ENCODE measurements at places on chromosomes 5 and 9.

GRCh38 chr5:151075698-151076331 lies 5.0 kb downstream of the TNIP1 start:
- no peak for DNase-seq

DNA sequence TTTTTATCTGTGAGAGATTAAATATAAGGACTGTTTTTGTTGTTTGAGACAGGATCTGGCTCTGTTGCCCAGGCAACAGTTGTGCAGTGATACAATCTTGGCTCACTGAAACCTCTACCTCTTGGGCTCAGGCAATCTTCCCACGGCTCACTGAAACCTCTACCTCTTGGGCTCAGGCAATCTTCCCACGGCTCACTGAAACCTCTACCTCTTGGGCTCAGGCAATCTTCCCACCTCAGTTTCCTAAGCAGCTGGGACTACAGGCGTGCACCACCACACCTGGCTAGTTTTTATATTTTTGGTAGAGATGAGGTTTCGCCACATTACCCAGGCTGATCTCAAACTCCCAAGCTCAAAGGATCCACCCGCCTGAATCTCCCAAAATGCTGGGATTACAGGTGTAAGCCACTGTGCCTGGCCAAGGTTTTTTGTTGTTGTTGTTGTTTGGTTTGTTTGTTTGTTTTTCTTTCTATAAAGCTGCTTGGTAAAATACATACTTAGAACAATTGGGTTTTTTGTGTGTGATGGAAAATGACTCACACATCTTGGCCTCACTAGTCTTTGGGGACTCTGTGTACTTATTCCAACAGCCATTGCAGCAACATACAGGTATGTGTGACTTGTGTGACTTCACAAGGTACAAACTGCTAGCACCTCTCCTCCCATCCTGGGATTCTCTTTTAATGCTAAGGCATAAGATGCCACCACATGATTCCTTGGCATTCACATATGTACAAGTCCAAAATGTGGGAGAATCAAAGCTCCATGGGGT lies 36.5 kb upstream of the RASA1 start:
- no peak for DNase-seq

- no peak for DNase-seq
Measured at GRCh38 chr9:128762671-128763449, 8.9 kb downstream of the ZER1 start.

DNA sequence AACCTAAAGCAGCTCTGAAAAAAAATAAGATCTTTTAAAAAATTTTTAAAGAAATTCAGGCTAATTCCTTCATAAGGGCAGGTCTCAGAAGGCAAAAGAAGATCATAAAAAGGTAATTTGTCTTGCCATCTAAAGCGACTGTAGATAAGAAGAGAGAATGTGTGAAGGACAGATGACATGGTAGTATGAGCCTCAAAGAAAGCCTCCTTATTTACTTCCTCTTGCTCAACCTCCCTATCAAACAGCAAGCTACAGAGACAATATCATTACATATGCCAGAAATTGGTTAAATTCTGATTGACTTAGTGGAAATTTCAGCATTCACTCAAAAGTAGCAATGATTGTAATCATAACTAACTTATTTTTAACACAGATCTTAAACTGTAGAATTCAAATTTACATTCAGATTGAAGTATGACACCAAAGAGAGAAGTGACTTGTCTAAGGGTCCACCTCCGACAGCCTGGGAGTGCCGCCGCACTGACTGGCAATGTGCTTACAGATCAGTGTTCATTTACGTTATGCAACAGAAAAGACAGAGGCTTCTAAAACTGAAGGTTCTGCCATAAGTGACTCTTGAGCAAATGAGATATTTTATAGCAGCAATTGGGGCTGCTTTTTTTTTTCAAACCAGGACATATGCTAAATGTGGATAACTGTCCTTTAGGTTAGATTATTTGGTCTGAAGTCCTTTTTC lies 132.0 kb downstream of the CEMIP2 start:
- no peak for DNase-seq

DNA sequence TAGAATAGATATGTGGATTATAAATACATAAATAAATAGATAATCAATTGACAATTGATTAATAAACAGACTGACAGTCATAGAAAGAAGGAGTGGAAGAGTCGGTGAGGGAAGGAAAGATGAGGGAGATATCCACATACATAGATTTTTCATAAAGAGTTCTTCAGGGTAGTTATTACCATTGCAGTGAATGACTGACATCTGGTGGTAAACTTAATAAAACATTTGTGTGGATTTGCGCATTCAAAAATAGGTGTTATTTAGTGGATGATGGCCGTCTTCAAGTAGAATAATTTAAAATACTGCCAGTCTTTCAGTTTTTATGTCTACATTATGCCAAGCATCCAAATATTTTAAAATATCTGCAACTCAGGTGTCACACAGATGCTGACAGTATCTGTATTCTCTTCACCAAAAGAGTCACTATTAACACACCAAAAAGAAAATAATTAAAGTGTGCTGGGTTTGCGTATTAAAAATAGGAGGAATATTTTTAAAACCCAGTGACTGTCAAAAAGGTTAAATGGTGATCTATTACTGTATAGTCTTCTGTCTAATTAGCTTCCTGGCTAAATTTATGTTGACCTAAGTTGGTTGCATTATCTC lies 78.8 kb downstream of the GIN1 start:
- no peak for DNase-seq

DNA sequence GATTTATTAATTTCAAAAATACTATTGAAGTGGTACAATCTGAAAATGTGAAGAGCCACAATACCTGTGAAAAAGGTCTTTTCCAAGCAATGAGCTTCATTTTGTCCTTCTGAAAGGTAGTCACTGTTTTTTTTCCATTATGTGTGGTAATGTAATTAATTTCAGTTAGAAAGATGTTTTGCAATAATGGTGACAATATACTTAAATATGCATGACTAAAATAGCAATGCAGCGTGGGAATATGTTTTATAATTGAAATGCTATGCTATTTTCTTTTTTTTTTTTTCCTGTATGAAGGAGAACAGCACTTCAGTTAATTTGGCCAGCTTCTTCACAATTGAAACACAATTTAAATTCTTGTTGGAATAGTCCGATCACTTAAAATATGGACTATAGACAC lies 41.9 kb downstream of the NPR3 start:
- no peak for DNase-seq

- no peak for DNase-seq
Measured at GRCh38 chr5:50476549-50476948, 35.5 kb upstream of the EMB start.

DNA sequence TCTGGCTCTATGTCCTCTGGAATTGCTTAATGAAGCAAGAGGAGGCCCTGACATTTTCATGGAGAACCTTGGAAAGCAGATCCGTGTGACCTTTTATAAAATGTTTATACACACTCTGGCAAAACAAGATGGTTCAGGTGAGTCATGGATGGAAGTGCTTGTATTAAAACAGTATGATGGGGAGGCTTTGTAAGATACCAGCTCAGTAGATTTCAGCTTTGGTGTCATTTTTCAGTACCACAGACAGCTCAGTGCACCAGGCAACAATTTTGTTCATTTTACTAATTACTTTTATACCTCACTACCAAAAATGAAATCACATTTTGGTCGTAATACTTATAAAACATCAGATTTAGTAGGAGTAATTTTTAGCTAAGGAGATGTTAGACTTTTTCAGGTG lies 5.2 kb downstream of the KCNN2 start:
- DNase-seq = no peak

DNA sequence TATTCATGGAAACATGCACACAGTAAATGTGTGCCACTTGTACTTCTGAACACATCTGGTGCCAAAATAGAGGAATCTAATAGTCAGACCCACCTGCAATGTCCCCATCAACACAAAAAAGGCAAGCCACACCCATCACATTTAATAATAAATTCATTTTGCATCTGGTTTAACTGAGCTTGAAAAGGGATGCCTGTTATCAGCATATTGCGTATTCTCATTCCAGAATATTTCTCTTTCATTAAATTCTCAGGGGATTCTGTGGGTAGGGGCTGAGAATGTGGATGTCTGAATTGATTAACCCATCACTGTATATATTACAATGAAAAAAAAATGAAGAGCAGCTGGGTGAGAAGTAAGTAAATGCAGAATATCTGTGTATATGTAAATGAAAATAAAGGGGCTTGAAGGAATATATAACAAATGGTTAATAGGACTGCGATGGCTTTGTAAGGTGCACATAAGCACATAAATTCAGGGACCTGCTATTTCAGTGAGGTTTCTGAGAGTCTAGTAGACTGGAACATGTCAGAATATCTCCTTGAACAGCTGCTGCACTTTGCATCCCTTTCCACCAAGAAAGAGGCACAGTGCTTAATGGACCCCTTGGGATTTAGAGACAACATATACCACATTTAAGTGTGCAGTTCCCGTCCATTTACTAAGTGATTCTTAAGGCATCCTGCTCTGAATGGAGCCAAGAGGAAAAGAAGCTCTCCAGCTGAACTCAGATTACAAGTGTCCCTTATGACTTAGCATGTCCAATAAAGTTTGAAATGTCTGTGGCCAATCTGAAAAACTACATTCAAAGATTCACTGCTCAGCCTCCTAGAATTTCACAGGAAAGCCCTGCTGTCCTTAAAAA lies 104.1 kb upstream of the NIPBL start:
- DNase-seq = no peak

DNA sequence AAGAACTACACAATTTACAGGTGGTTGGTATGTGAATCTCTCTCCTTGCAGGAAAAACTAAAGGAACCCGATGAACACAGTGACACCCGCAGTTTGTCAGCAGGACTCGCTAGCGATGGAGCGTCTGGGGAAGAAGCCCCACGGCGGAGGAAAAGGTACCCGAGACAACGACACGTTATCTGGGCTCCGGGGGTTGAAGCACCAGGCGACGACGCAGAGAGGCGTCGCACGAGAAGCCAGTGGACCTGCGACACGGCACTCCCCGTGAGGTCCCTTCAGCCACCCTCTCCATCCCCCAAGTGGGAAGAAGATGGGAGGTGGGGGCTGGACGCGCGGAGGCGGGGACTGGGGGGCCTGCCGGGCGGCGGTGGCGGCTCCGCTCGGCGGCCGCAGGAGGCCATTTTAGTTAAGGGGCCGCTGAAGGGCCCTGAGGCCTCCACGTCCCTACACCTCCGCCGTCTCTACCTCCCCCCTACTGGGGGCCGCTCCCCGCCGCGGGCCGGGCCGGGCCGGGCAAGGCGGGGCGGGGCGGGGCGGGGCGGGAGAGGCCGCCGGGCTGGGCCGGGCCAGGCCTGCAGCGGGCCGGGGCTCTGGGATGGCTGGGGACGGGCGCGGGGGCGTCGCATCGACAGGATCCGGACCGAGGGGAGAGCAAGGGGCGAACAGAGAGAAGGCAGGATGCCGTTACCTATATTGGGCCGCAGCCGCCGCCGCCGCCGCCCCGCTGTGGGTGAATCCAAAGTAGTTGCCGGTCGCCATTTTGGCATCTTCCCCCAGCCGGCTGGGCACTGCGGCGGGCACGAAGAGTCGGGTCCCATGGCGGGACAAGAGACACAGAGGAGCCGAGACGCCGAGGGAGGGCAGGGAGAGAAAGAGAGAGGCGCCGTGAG lies 754 bp downstream of the ZFR start:
- DNase-seq = no peak

- no peak for DNase-seq
Measured at GRCh38 chr9:123218831-123219230, 49.6 kb downstream of the STRBP start.

- DNase-seq = no peak
Measured at GRCh38 chr9:113601656-113602055, 138.1 kb downstream of the RGS3 start.

GRCh38 chr5:38113456-38113855 lies 144.9 kb upstream of the EGFLAM start:
- DNase-seq = no peak

- no peak for DNase-seq
Measured at GRCh38 chr9:4090491-4090890, 209.4 kb downstream of the GLIS3 start.

DNA sequence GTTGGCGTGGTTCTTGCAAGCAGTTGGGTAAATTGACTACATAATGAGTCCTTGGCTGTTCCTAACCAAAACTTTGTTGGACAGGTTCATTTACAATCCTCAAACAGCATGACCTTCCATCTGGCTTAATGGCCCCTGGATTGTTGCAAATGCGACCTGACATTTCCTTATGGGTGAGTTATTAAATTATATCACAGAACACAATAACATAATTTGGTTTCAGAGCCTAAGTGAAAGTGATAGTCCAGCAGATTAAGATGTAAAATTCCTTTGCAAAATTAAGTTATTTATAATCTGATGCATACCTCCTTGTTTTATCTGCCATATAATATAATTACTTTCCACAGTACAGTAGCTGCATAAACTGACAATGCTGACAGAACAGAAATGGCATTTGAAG lies 224.4 kb downstream of the TUSC1 start:
- no peak for DNase-seq

- DNase-seq = no peak
Measured at GRCh38 chr9:616694-617093, 224.8 kb upstream of the DMRT1 start.

GRCh38 chr5:9455826-9456434 lies 89.9 kb downstream of the SEMA5A start:
- DNase-seq = no peak

- no peak for DNase-seq
Measured at GRCh38 chr5:148791334-148791667, 35.1 kb upstream of the ADRB2 start.

- no peak for DNase-seq
Measured at GRCh38 chr9:35711501-35712428, 20.2 kb downstream of the TLN1 start.

DNA sequence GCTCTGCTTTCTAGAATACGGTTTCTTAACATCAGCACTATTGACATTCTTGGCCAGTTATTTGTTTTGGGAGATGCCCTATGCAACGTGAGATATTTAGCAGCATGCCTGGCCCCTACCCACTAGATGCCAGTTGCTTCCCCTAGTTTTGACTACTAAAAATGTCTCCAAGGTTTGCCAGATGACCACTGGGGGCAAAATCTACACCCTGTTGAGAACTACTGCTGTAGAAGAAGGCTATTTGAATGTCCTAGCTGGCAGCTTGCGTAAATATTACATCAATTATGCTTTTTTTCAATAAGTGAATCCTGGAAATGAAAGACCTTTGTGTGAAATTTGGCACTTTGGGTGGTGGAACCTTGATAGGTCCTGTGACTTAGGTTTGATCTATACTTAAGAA lies 5.0 kb downstream of the NCBP1 start:
- no peak for DNase-seq

- DNase-seq = no peak
Measured at GRCh38 chr9:80020056-80020455, 448.3 kb downstream of the TLE4 start.

GRCh38 chr9:25543806-25544205 lies 134.4 kb downstream of the TUSC1 start:
- no peak for DNase-seq
